ENCODE measurements at places on chromosomes 12 and 14.
A peak's percentile ranks its signal among the peaks of the same experiment; 100 is the strongest.

DNA sequence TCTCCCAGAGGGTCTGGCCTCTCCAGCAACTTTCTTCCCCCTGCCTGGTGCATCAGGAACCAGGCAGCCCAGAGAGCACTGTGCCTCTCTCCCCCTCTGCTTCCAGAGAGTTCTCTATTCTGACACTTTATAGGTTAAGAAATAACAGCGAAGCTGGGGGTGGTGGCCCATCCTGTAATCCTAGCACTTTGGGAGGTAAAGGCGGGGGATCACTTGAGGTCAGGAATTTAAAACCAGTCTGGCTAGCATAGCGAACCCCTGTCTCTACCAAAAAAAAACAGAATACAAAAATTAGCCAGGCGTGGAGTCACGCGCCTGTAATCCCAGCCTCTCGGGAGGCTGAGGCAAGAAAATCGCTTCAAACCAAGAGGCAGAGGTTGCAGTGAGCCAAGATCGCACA is 58.3 kb downstream of the ESRRB start:
- DNase-seq: no peak

- no peak for DNase-seq
These were observed 46.6 kb downstream of the LGMN start for GRCh38 chr14:92701826-92702225.

- DNase-seq: no peak
These were observed 3.1 kb downstream of the GARIN2 start for GRCh38 chr14:67192366-67192765.

- DNase-seq: peak; percentile 41
These were observed 2.5 kb downstream of the FUT8 start for GRCh38 chr14:65414961-65415589.

- DNase-seq: no peak
These were observed 16.3 kb downstream of the CREBL2 start for GRCh38 chr12:12628013-12628412.

GRCh38 chr14:75221797-75222196 is 45.4 kb upstream of the TMED10 start:
- DNase-seq: no peak

DNA sequence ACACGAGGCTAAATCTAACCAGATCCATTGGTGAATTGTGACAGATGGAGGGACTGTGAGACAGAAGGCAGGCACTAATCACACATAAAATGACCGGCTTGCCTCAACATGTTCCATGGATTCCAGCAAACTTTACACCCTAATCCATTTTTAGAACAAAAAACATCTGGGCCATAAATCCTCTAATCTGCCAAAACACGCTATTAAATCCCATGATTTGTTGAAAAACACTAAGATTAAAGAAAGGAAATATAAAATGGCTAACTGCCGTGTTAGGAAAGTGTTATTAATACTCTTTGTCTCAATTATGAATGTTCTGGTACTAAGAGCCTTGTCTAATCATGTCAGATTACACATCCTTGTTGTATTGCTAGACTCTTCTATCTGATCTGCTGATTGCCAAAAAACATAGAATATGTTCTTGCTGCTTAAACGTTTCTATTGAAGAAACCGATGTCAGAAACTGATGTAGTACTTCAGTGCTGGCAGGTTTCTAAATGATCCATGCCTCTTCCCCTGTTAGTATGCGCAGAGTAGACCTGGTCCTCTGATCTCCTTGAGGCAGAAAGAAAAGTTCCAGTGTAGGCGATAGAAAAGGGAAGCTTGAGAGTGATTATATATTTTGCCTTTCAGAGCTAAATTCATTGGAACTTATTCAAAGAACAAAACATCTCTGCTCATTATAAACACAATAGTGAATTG is 384.9 kb downstream of the SOX5 start:
- DNase-seq: no peak

DNA sequence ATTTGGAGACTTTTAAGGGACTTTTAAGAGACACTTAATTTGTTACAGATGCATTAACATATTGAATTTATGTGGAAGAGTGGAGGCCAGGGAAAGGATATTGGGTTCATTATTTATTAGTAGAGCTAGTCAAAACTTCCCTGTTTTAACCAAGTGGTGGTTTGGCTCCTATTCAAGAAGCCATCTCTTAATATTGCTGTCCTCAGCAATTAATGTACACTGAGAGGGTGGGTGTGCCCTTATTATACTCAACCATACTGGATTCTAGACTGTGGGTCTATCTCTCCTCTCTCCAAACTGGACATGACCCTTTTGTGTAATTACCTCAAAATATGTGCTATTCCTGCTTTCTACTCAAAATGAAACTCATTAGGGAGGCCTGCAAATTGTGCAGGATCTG is 398.7 kb upstream of the DDHD1 start:
- no peak for DNase-seq

DNA sequence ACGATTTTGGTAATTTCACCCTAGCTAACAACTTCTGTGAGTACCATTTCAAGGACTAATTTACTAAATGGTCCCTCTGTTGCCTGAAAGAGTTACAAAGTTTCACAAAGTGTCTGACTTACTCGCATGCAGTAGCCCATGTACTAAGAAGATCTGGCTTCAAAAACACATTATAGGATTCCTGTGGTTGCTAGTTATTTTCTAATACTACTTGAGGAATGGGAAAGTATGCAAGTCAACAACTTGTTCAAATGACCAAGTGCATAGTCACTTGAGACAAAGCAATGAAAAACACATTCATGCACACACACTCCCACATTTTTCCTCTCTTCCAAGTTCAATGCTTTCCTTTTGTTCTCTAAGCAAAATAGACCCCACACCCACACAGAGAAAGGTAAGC is 219.7 kb upstream of the TMPO start:
- no peak for DNase-seq

GRCh38 chr12:9090220-9090619 is 25.5 kb downstream of the A2M start:
- DNase-seq: no peak

GRCh38 chr14:85625925-85626585 is 96.1 kb downstream of the FLRT2 start:
- no peak for DNase-seq

GRCh38 chr14:68416171-68416570 is 376.7 kb downstream of the ZFP36L1 start:
- DNase-seq: no peak

DNA sequence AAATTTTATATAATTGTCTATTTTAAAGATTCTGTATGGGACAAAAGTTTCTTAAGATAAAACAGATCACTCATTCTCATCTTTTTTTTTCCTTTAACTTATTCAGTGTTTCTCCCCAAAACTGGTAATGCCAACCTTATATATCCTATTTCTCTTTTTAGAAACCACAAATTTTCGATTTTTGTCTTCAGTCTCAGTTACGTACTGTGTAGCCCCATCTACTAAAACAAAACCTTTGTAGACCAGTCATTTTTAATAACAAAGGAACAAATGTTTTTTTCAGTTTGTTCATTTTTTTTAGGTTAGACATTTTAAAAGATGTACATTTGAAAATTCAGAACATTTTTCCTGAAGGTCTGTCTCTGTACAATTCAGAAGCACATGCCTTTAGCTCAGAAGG is 18.2 kb downstream of the PNMA1 start:
- no peak for DNase-seq

GRCh38 chr14:55911776-55912175 is 206.4 kb upstream of the PELI2 start:
- no peak for DNase-seq

DNA sequence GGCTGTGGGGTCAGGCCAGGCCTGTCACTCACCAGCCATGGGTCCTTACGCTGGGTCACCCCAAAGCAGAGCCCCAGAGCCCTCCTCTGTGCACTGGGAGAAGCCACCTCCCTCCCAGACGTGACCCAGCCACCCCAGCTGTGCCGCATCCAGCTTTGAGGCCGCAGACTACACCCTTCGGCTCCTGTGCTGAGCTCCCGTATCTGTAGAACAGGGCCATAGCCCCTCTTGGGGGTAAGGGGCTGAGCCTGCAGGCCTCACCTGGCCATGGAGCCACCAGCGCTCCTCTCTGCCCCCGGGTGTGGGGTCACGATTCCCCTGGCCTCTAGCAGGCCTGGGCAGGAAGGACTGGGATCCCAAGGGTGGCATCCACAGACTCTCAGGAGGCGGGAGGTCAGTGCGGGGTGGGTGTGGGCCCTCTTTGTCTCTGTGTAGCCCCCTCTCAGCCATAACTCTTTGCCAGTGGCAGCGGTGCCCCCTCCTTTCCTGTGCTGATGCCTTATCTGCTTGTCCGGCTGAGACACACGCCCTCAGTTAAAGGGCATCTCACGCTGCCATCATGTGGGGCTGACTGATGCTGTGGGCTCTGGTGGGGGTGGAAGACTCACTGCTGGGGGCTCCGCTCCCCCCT is 16.3 kb downstream of the ASPG start:
- no peak for DNase-seq

DNA sequence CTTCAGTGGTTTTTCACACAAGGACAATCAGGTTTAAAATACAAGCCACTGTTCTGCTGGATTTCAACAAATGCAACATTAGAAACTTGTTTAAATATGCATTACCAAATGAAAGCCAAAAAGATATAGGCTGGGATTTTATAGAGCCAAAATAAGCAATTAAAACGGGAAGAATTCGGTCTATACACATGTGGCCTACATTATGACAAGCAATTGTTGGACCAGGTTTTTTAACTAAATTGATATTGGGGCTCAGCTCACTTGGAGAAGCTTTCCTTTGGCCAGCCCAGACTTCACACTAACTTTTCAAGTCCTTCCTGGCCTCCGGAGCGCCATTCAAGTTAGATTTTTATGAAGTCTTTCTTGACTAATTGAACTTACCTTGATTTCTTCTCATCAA is 16.9 kb upstream of the PDE3A start:
- no peak for DNase-seq

GRCh38 chr14:61076556-61076955 is 95.5 kb downstream of the SLC38A6 start:
- DNase-seq: no peak

DNA sequence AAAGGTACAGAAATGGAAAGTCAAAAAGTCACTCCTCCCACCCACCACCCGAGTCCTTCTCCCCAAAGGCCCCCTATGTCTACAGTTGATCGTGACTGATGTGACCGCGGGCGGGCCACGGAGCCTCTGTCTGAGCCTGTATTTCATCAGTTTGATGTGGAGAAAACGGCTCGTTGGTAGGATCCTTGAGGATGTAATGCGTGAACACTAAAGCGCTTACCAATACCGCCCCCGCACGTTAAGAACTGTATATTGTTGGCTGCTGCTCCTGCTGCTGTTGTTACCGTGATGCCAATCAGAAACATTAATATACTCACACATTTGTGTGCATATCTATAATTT is 24.6 kb upstream of the UBC start:
- DNase-seq: peak; percentile 81

DNA sequence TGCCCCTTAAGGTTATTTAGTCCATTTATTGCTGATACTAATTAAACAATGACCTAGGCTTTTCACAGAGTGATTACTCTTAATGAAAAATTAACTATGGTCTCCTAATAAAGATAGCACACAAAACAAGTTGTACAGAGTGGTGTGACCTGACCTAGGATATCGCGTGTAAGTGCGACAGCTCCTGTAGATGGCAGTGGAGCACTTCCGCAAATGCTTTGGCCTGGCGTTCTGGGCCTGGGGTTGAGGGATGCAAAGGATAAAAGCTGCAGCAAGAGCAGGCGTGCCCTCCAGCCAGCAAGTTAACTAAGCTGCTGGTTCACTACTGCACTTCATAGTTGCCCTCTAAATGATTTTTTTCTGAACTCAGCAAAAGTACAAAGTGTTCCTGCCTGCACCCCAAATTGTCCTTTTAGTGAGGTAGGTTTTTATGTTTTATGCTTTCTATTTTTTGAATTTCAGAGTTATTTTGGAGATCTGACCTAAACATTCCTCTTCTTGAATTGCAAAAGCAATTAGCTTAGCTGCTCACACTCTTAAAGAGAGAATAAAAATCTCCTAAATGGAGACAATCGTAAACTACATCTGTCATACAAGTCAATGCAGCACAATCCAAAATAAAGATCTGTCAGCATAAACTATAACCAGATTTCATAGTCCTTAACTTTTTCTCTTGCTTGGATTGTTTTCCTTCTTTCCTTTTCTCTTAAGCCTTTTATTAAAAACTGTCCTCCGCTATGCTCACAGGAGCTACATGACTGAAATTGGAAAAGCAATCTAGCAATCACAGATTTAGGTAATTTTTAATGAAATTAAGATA is 379.6 kb downstream of the LRIG3 start:
- peak; percentile 16 for DNase-seq

DNA sequence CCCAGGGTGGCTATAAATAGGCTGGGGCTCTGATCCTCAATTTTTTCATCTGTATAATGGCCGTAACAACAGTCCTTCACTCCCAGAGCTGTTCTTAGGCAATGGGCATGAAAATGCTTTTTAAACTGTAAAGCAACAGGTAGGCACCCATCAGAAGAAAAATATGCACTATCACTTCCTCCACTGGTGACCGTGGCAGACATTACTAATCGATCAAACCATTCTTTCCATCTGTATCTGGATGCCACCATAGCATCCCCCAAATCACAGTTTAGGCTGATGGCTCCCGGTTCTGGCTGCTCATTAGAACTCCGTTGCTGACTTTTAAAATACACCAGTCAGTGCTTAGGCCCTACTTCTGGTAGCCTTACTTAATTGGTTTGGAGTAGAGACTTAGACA is 11.2 kb downstream of the KRT71 start:
- DNase-seq: no peak

- no peak for DNase-seq
These were observed 4.7 kb upstream of the ITGB7 start for GRCh38 chr12:53211476-53212381.

- DNase-seq: no peak
These were observed 121.1 kb downstream of the ANO6 start for GRCh38 chr12:45336762-45337596.

DNA sequence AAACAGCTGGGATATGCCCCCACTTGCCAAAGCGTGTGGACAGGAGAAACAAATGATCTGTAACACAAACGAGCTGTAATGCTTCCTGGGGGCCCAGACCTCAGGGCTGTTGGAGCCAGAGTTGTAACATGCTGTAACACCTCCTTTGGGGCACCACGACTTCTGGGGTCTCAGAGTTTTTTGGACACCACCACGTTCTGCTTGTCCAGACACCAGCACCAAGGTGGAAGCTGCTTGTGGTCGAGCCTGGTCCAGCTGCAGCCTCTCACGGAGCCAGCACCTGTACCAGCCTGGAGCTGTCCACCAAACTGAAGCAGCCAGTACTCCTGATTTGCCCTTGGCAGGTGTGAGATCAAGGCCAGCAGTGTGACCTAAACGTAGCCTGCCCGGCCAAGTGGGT is 879.4 kb downstream of the SLC6A15 start:
- no peak for DNase-seq

- no peak for DNase-seq
These were observed 463.9 kb upstream of the TBX3 start for GRCh38 chr12:115147916-115148315.

- DNase-seq: no peak
These were observed 24.7 kb downstream of the INSM2 start for GRCh38 chr14:35558680-35559079.

GRCh38 chr14:94391281-94391975 is 3.0 kb upstream of the SERPINA1 start:
- DNase-seq: no peak

DNA sequence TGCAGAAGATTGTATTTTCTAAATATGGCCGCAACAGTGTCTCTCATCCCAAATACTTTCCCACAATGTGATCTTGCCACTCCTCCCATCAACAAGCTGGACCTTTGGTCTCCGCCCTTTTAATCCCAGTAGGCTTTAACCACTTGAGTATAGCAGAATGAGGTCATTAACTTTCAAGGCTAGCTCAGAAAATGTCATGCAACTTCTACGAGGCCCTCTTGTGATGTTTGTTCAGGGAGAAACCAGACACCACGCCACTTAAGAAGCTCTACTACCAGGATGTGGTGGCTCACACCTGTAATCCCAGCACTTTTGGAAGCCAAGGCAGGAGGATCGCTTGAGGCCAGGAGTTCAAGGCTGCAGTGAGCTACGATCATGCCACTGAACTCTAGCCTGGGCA is 20.1 kb upstream of the OR6J1 start:
- no peak for DNase-seq

Measured in CD4-positive, CD25-positive, alpha-beta regulatory T cell (primary cell).